ENCODE measurements at places on chromosomes 4 and X.

GRCh38 chr4:175833574-175834311 lies 21.7 kb upstream of the GPM6A start:
- DNase-seq = peak; percentile 89

DNA sequence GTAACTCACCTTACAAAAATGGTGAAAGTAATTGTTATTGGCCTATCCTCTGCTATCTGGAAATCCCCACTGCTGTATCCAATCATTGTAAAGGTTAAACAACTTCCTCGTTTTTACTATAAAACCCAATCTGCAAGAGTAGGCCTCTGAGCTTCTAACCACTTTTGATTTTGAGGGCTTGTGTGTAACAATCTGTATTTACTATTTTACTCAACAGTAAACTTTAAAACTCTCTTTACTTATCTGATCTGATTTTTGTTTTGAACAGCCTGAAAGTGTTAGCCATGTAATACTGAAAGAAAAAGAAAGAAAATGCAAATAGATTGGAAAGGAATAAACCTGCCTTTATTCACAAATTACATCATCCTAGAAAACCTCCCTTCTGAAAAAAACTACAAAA lies 63.1 kb downstream of the SLC10A7 start:
- no peak for DNase-seq

- DNase-seq = no peak
These were observed 155.2 kb downstream of the PDGFC start for GRCh38 chr4:156816360-156816755.

- DNase-seq = no peak
These were observed 145.1 kb downstream of the BEND2 start for GRCh38 chrX:18075603-18076002.

- DNase-seq = no peak
These were observed 16.7 kb downstream of the NR3C2 start for GRCh38 chr4:148425327-148426110.

DNA sequence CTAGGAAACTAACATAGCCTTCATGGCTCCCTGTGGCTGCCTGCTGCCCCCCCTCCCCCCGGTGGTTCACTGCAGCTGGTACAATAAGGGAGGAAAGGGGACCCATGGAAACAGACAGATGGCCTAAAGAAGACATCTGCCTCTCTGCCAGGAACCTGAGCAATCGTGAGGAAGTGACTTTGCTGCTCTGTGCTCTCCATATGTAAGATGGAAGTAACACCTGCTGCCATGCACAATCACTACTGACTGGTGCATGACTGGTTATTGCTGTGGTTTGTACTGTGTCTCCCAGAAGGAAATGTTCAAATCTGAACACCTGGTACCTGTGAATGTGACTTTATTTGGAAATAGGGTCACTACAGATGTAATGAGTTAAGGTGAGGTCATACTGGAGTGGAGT lies 43.6 kb downstream of the CD99L2 start:
- DNase-seq = no peak

DNA sequence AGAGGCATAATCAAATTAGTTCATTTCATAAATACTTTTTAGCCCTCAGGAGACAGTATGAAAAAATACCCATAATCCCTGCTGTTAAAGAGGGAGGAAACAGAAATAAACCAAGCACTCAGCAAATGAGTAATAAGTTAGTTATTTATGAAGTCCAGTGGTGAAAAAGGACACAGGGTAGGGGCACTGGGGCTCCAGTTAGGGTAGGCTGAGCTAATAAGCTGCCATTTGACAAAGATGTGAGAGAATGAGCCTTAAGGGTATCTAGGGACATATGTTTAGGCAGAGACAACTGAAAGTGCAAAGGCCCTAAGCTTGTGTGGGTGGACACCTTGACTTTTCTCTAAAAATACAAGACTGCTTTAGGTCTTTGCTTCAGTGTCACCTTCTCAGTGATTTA lies 94.4 kb downstream of the IL15 start:
- DNase-seq = no peak

- DNase-seq = no peak
These were observed 1.1 kb upstream of the KLHL13 start for GRCh38 chrX:118117741-118118140.

GRCh38 chrX:17038681-17039161 lies 92.3 kb downstream of the REPS2 start:
- peak; percentile 39 for DNase-seq

GRCh38 chr4:108287834-108288413 lies 119.2 kb upstream of the LEF1 start:
- DNase-seq = no peak

GRCh38 chr4:38068107-38068506 lies 107.9 kb downstream of the PTTG2 start:
- DNase-seq = no peak

DNA sequence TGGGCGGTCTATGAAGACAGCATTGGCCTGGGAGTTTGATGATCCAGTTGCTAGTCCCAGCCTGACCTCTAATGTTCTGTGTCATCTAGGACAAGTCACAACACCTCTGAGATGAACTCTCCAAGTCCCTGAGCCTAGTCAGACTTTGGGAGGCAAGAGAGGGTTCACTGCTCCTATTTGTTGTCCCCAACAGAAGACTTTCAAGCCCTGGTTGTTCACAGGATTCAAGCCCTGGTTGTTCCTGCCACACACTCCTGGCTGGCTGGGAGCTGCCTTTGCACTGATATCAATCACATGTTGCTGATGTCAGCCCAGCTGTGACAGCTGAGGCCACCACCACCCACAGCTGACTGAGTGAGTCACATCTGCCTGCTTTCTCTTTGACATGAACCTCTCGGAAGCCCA lies 253.2 kb upstream of the RASGEF1B start:
- DNase-seq = no peak

DNA sequence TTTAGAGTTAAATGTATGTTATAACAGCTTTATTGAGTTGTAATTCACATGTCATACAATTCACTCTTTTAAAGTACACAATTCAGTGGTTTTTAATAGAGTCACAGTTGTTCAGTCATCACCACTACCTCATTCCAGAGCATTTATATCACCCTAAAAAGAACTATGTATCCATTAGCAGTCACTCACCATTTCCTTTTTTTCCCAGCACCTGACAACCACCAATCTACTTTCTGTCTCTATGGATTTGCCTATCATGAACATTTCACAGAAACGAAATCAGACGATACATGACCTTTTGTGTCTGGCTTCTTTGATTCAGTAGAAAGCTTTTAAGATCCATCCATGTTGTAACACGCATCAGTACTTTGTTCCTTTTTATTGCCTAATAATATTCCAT lies 52.9 kb upstream of the FRAS1 start:
- DNase-seq = no peak

DNA sequence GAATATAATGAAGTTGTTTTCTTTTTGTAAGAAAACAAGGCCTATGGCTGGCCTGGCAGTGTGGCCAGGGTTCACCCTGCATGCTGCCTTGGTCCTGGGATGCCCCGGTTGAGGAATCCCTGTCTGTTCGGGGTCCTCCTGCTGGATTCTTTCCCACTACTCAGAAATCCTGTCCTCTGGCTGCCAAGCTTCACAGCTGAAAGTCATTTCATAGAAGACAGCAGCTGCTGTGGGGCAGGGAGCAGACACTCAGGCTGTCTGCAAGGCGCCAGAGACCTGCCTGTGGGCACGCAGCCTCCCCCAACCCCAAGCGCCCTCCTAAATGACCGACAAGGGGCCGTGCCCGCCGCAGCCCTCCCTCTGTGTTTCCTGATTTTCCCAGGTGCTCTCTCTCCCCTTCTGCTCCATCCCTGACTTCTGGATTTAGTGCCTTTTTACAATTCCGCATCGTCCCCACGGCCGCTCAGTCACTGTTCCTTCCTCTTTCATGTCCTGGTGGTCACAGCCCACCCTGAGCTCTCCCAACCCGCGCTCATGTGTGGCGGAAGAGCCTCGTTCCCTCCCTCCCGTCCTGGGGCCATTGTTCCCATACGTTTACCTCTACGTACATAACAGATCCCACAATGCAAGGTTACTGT lies 27.5 kb downstream of the ZFYVE28 start:
- no peak for DNase-seq

GRCh38 chr4:169361756-169362155 lies 91.0 kb upstream of the SH3RF1 start:
- DNase-seq = no peak

DNA sequence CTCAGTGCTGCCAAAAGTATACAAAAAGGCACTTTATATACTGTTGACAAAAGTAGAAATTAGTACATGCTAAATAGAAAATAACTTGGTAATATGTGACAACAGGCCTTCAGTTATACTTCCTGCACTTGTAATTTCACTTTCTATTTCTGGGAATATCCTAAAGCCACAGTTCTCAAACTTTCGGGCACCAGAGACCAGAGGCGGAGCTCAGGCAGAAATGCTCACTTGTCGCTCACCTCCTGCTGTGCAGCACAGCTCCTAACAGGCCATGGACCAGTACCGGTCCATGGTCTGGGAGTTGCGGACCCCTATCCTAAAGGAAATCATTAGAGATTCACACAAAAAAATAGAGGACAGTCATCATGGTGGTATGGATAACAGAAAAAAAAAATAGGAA lies 25.7 kb downstream of the ACSL4 start:
- DNase-seq = no peak

DNA sequence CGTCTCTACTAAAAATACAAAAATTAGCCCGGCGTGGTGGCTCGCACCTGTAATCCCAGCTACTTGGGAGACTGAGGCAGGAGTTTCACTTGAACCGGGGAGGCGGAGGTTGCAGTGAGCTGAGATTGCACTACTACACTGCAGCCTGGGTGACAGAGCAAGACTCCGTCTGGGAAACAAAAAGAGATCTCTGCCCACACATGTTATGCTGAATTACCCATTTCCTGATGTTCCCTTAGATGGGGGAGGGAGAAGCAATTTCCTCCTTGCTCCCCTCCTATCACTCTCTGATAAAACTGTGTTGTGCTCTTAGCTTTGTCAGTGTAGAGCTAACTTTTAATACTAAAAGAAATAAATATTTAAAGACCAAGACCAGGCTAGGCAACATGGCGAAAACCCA lies 102.5 kb downstream of the LARP7 start:
- DNase-seq = no peak

- DNase-seq = no peak
These were observed 26.5 kb upstream of the CHRNA9 start for GRCh38 chr4:40308528-40309122.

DNA sequence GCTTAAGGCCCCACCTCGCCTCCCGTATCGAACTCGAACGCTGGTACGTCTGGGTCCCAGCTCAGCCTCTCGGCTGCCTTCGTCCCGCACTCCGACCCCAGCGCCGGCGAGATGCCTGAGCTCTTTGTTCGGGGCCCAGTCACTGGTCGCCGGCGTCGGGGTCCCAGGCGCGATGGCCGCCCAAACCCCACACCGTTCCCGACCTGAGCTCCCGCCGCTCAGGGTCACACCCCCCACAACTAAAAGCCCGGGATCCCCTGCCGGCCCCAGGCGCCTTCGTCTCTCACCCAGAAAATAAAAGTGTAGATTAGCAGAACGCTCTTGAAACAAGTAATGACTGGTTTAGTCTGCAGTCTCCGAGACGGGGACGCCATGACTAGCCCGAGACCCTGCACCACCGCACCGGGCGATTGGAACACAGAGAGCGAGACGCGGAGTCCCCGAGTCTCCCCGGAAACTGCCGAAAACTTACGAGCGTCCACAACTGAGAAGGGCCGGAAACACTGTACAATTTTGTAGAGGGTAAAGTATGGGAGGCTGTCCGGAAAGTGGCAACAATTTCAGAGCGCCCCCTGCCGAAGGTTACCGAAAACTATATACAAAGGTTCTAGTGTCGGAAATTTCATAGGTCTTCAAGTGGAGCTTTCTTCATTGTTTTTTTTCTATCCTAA lies at the start of gene TSPAN6:
TSPAN6 (minus strand) TSS at position 486 of the 671 bp plus-strand sequence; CDS start at position 374, 112 bp downstream.
- peak; percentile 73 for DNase-seq

DNA sequence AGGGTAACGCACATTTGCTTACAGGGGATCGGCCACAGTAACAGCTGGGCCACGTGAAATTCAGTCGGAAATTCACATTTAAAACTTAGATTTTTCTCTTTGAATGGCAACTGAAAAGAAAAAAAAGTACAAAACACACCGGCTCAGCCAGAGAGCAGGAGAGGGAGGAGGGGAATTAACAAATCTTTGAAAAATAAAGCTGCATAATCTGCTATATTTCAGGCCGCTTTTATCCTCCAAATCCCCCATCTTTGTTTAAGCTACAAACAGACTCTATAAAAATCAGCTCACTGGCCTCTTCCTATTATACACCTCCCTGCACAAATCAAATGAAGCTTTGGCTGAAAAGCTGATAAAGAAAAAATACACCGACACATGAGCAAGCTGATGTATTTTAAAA lies 169.1 kb downstream of the LDB2 start:
- DNase-seq = no peak

- no peak for DNase-seq
These were observed 89.4 kb upstream of the TRIM2 start for GRCh38 chr4:153114771-153115321.

DNA sequence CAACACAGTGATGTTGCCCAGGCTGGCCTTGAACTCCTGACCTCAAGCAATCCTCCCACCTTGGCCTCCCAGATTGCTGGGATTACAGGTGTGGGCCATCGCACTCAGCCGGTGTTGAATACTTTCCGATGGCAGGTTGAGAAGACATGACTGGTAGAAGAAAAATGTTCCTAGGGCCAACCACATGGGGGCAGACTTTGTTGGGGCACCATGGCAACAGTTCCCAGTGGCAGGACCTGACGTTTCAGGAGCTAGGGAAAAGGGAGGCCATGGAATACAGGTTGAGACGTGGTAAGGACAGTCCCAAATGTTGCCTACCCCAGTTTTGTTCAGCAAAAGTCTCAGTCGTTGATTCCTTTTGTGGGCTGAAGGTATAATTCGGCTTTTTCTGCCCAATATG lies 134.6 kb downstream of the ASMT start:
- no peak for DNase-seq
